Chondrocyte (in vitro differentiated cells): ENCODE measurements at places on chromosomes 16 and 17. TPM values are rescaled to one million over a fixed set of nuclear protein-coding genes. Genes with fewer than 3 reads are reported as not detected.
A peak's percentile ranks its signal among the peaks of the same experiment; 100 is the strongest.

DNA sequence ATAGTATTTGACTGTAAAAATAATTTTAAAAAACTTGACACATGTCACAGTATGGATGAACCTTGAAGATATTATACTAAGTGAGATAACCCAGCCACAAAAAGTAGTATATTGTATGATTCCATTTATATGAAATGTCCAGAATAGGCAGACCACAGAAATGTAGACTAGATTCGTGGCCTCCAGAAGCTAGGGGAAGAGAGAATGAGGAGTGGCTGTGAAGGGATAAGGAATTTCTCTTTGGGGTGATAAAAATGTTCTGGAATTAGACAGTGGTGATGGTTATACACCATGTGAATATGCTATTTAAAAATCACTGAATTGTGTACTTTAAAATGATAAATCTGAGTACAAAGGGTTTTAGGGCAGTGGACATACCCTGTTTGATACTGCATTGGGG, 253.1 kb upstream of the DYNLRB2 start:
- no peaks in the 10 kb centered on the region for H3K36me3 ChIP-seq
- no peak overlapping the region for H3K4me3 ChIP-seq
- DNase-seq, result no peak
- H3K27me3 ChIP-seq, result no peaks in the 10 kb centered on the region
- H3K4me1 ChIP-seq, result peaks cover 14% of the 10 kb centered on the region

DNA sequence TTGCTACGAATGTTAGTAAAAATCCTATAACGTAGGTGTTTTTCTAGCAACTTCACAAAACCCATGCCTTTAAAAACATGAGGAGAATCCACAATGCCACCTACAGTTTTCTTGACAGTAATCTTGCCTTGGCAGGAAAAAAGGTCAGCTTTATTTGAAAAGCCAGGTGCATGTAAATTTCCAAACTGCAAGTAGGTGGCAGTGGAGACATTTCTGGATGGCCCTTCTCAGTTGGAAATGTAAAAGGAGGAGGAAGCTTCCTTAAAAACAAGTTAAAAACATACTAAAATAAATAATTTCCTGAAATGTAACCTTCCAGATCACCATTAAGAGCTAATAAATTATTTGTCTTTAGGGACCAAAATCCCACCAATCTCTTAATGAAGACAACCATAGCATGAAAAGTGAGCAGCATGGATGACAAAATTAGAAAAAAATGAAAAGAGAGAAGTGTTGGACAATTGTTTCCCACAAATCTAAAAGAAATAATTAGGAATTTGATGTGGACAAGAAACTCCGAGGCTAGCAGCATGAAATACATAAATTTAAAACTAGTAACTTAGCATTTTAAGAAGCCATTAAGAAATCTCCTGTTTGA, 152.2 kb downstream of the SNX11 start:
- H3K4me1 ChIP-seq, result no peaks in the 10 kb centered on the region
- DNase-seq, result no peak
- H3K4me3 ChIP-seq, result no peak overlapping the region
- peaks cover 1% of the 10 kb centered on the region for H3K36me3 ChIP-seq
- peaks cover 48% of the 10 kb centered on the region for H3K27me3 ChIP-seq

- no peak for DNase-seq
- peak overlapping the region; percentile 89 for H3K27ac ChIP-seq
- H3K4me3 ChIP-seq, result peak overlapping the region; percentile 46
- H3K27me3 ChIP-seq, result no peaks in the 10 kb centered on the region
Measured at GRCh38 chr16:102060-102855, 24.2 kb downstream of the MPG start.

- no peaks in the 10 kb centered on the region for H3K4me1 ChIP-seq
- no peaks in the 10 kb centered on the region for H3K27me3 ChIP-seq
- no peak overlapping the region for H3K4me3 ChIP-seq
- H3K36me3 ChIP-seq, result no peaks in the 10 kb centered on the region
- H3K27ac ChIP-seq, result no peak overlapping the region
Measured at GRCh38 chr17:65413390-65413789, 148.1 kb downstream of the AXIN2 start.

DNA sequence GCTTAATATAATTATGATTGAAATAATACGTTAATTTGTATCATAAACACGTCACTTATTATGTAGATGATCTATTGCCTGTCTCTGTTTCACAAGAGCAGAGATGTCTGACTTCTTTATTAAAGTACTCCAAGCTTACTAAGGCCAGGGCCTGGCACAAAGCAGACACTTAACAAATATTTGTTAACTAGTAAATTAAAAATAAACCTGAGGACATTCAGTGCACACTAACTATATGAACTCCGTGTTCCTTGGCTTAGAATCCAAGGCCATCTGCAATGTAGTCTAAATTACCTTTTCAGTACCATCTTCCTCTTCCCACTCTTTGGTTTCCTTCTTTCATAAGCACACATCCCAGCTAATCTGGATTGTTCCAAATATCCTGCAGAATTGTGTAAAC, 210.8 kb upstream of the SOX9 start:
- H3K36me3 ChIP-seq, result no peaks in the 10 kb centered on the region
- no peak for DNase-seq
- no peak overlapping the region for H3K4me3 ChIP-seq
- no peaks in the 10 kb centered on the region for H3K27me3 ChIP-seq

DNA sequence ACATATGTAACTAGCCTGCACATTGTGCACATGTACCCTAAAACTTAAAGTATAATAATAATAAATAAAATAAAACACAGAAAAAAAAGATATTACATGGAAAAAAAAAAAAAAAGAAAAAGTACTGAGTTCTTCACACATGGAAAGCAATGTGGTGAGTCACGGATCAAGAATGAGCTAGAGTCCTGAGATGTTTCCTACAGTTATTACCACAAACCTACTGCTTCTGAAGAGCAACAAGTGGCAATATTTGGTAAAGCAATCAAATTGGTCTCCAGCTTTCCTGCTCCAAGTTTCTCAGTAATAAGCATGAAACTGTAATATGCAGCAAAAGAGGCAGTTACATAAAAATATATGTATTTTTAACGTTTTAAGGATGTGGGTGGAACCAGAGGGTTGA, 223.3 kb upstream of the SALL1 start:
- peaks cover 7% of the 10 kb centered on the region for H3K27me3 ChIP-seq
- no peak overlapping the region for H3K4me3 ChIP-seq
- H3K4me1 ChIP-seq, result no peaks in the 10 kb centered on the region
- H3K36me3 ChIP-seq, result no peaks in the 10 kb centered on the region

GRCh38 chr17:5210614-5211252, 19.1 kb upstream of the ZNF594 start:
- no peaks in the 10 kb centered on the region for H3K4me1 ChIP-seq
- no peaks in the 10 kb centered on the region for H3K27me3 ChIP-seq
- no peak for DNase-seq

GRCh38 chr16:76897816-76898215, 293.2 kb upstream of the MON1B start:
- no peaks in the 10 kb centered on the region for H3K4me1 ChIP-seq
- DNase-seq, result no peak
- no peak overlapping the region for H3K4me3 ChIP-seq
- H3K36me3 ChIP-seq, result no peaks in the 10 kb centered on the region

DNA sequence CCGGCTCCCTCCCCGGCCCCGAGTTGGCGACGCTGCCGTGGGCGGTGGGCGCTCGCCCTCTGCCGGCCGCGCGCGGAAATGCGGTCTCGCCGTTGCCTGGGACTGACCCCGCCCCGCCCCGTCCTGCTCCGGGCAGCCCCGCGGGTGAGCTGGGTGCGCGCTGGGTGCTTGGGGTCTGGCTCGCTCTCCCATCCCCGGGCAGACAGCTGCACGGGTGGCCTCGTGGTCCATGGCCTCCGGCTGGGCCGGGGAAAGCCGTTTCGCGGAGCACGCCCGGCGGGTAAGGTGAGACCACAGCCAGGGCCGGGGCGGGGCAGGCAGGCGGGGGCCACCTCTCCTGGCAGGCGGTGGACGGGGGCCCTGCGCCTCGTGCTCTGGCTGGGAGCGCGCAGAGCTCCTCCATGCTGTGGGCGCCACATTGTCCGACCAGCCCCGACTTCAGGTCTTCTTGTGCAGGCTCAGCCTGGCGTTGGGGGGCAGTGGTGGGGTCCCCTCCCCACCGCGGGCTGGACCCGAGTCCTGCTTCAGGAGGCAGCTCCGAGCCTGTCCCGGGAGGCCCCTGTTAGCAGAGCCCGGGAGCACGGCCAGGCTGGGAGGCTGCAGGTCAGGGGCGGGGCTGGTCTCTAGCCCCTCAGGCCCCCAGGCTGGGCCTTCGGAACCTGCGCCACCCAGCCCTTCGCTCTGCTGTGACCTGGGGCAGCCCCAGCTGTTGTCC, 7.0 kb upstream of the C1QTNF8 start:
- H3K36me3 ChIP-seq, result no peaks in the 10 kb centered on the region
- no peak overlapping the region for H3K27ac ChIP-seq
- H3K4me1 ChIP-seq, result no peaks in the 10 kb centered on the region
- no peak for DNase-seq
- H3K4me3 ChIP-seq, result no peak overlapping the region

DNA sequence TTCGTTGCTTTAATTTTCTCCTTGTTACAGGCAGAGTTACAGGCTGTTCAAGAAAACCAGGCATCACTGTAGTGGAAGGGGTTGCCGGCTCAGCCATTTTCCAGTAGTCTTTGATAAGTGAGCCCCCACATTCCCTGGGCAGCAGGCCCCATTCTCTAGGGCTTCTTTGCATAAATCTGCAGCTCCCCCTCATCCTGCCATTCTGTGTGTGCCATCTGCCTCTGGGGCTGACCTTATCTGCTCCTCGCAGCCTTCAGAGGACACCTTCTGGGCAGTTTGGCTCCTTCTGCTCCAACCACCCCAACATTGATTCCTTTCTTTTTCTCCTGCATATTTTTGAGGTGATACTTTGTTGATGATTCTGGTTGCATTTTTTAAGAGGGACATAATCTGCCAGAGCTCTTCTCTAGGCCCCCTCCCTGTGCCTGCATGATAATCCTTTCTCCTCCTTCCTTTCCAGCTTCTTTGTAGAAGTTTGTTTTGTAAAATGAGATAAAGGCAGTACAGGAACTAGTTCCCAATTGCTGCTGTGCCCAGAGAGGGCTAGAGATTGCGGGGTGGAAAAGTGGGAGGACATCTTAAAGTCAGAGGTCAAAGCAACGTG, 17.1 kb downstream of the RND2 start:
- no peak overlapping the region for H3K27ac ChIP-seq
- H3K27me3 ChIP-seq, result no peaks in the 10 kb centered on the region
- H3K36me3 ChIP-seq, result no peaks in the 10 kb centered on the region
- H3K4me3 ChIP-seq, result no peak overlapping the region
- H3K4me1 ChIP-seq, result no peaks in the 10 kb centered on the region

DNA sequence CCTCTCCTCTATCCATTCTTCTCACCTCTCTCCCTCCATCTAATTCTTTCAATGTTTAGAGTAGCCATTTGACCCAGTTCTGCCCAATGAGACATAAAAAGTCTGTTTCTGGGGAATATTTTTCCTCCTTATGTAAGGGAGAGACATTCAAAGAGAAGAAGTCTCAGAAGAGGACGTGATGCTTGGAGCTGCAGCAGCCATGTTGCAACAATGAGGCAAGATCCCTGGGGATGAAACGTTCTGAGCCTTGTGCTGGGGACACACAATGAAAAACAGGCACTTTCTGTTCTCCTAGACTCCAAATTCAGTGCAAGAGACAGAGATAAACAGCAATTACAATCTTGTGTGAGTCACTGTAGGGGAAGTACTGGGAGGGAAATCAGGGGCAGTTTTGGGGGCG, 130.8 kb downstream of the FOXL1 start:
- peaks cover 3% of the 10 kb centered on the region for H3K4me1 ChIP-seq
- no peak overlapping the region for H3K4me3 ChIP-seq
- no peak overlapping the region for H3K27ac ChIP-seq
- peaks cover 5% of the 10 kb centered on the region for H3K27me3 ChIP-seq
- H3K36me3 ChIP-seq, result no peaks in the 10 kb centered on the region
- DNase-seq, result no peak

- H3K27ac ChIP-seq, result peak overlapping the region; percentile 84
- H3K27me3 ChIP-seq, result no peaks in the 10 kb centered on the region
- peaks cover 31% of the 10 kb centered on the region for H3K36me3 ChIP-seq
- H3K4me1 ChIP-seq, result peaks cover 43% of the 10 kb centered on the region
- peak overlapping the region; percentile 85 for H3K4me3 ChIP-seq
- DNase-seq, result no peak
Measured at GRCh38 chr16:85798901-85799496, 345 bp downstream of the EMC8 start.

Gene SYNGR3
- 0.39 to 0.74 TPM (median 0.67 TPM) in 3 replicates for total RNA-seq

Gene FNDC8
- total RNA-seq, result not detected in 3 replicates

Gene CDH8
- total RNA-seq, result 2.8 to 6.2 TPM (median 5.7 TPM) in 3 replicates

Gene SMIM22
- not detected in 3 replicates for total RNA-seq

Gene PRAC1
- total RNA-seq, result not detected in 3 replicates

Gene OR4D1
- total RNA-seq, result not detected in 3 replicates

Gene TAT
- 0.26 to 0.35 TPM in 2 of 3 replicates, not detected in the other for total RNA-seq

Gene CD300H
- not detected in 3 replicates for total RNA-seq

Gene PDILT
- not detected in 3 replicates for total RNA-seq

Gene LUC7L
- total RNA-seq, result 64.6 to 79.4 TPM (median 64.9 TPM) in 3 replicates

Gene CCL17
- total RNA-seq, result not detected in 3 replicates
